ENCODE measurements at places on chromosomes 11 and 22.
A peak's percentile ranks its signal among the peaks of the same experiment; 100 is the strongest.

DNA sequence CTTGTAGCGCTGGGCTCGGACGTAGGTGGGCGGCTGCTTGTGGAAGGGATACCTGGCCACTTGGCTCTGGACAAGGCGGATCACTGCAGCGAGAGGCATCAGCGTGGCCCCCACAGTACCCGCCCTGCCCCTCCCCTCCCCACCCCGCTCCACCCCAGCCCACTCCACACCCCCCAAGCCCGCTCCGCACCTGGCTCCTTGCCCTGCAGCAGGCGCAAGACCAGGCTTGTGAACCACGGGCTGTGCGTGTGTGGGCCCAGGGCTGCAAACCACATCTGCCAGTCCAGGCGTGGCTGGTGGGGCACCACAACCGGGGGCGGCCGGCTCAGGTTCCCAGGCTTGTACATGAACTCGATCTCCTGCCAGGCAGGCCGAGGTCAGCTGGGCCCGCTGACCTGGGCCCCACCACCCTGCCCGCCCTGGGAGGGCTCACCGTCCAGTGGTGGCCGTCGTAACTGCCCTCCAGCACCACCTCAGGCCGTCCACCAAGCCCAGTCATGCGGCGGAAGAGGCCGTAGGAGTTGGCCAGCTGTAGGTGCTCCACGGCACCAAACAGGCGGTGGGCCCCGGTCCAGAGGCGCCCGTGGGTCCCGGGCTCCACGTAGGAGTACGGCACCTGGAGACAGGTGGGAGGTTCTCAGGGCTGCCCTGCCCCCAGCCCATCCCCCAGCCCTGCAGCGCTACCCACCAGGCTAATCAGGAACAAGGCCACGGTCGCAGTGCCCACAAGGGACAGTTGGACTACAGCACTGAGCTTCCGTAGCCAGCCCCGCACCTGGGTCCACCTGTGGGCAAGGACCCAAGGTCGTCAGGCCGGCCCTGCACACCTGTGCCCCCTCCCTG lies 2.9 kb downstream of the LMF2 start:
- no peak for DNase-seq

- DNase-seq, result no peak
These were observed 22.0 kb upstream of the TFIP11 start for GRCh38 chr22:26534171-26534855.

DNA sequence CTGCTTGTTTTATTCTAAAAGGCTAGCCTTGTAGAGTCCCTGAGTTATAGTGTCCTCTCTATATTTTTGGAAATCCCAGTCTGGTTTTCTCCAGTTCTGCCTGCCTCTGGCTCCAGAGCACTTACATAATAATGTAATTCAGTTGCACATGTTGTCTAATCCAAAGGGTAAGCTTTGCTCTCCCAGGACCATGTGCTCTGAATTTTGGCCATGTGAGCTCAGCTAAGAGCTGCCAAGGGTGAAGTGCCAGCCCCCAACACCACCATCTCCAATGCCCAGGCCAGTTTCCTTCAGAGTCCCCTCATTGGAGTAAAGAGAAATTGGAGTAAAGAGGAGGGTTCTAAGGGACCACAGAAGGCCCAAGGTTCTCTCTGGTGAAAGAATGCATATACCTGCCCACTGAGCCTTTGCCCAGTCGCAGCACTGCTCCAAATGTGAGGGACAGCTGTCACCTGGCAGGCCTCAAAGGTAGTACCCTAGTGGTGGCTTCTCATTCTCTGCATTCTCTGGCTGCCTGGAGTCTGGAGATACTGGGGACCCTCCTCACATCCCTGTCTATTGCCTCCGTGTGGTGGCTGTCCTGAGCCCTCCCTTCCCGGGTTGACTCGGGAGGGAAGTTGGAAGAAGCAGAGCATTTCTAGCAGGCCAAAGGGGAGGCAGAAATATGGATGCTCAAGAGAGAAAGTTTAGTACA lies 4.9 kb downstream of the CRY2 start:
- peak; percentile 15 for DNase-seq

DNA sequence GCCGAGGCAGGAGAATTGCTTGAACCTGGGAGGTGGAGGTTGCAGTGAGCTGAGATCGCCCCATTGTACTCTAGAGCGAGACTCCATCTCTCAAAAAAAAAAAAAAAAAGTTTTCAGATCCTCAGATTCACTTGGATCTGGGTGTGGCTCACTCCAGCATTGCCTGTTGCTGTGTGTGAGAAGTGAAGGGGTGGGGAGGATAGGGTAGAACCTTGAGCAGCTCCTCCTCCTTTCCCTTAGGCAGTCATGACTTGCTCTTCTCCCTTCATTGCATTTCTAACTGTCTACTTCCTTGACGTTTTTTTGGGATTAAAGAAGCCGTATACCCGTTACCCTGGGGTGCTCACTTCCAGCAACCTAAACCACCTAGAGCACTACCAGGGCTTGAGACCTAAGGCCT lies 63.1 kb upstream of the YWHAH start:
- no peak for DNase-seq

- DNase-seq, result no peak
These were observed 33.2 kb downstream of the BTBD10 start for GRCh38 chr11:13429836-13430235.

DNA sequence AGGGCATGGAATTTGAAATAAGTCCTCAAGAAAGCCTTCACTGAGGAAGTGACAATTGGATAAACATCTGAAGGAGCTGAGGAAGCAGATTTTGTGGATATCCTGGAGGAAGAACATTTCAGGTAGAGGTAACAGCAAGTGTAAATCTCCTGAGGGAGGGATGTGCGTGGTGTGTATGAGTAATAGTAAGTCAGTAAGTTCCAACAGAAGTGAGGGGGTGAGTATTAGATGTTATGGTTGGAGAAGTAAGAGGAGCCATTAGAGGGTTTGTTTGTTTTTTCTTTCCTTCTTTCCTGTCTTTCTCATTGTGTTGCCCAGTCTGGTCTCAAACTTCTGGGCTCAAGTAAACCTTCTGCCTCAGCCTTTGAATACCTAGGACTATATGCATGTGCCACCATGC lies 29.0 kb downstream of the ANKRD42 start:
- DNase-seq, result no peak

DNA sequence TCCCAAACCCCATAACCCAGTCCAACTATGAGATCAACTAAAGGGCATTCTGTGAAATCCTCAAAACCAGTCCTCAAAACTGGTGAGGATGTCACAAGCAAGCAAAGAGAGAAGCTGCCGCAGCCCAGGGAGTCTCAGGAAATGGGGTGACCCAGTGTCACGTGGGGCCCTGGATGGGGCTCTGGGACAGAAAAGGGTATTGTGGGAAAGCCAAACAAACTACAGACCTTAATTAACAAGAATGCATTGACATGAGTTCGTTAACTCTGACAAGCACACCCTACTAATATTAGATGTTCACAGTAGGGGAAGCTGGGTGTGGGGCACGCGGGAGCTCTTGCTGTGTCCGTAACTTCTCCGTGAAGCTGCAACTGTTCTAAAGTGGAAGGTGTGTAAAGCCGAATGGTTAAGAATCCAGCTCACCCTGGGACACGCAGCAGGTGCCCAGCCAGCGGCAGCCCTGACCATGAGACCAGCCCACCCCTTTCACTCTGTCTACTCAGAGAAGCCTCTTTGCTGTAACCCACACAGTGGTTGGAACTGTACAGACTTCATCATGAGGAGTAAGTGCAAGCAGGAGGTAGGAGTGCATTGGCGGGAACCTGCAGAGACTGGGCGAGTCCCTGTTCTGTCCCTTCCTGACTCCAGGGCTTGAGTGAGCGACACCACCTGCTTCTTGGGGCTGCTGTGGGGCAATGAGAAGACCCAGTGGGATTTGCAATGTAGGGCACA lies 17.9 kb downstream of the LINC01488 start:
- DNase-seq, result no peak

Data from caudate nucleus (tissue), 63 donors.